ENCODE measurements at places on chromosomes 3 and 15.

GRCh38 chr3:32700244-32700643 lies 15.3 kb downstream of the CNOT10 start:
- no peak for DNase-seq

- DNase-seq, result no peak
Measured at GRCh38 chr15:90336705-90337141, 15.4 kb upstream of the ZNF774 start.

- DNase-seq, result no peak
Measured at GRCh38 chr3:126664591-126665214, 9.8 kb upstream of the TXNRD3 start.

GRCh38 chr15:35698331-35698730 lies 152.4 kb upstream of the DPH6 start:
- DNase-seq, result no peak

- no peak for DNase-seq
Measured at GRCh38 chr3:50264383-50264963, 4.5 kb upstream of the SEMA3B start.

DNA sequence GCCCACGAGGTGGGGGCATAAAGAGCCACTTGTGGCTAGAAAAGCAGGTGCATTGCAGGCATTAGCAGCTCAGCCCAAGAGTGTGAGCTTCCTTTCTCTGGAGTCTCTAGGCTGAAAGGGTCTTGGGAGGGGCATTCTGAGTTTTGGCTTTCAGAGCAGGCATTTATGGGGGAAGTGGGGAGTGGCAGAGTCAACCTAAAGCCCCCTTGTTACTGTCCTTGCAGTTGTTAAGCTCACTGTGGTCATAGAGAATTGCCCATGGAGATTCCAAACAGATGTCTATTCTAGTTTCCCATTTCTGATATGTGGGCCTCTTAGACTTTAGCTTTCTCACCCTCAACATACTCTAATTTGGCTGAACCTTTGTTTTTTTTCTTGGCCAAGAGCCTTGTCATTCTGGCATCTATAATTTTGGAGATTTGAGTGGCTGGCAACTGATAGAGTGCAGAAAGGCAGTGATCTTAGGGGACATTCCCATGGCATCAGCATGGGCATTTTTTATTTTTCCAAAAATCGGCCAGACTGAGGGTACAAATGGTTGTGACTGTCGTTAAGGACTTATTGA lies 217.9 kb downstream of the THSD4 start:
- no peak for DNase-seq

DNA sequence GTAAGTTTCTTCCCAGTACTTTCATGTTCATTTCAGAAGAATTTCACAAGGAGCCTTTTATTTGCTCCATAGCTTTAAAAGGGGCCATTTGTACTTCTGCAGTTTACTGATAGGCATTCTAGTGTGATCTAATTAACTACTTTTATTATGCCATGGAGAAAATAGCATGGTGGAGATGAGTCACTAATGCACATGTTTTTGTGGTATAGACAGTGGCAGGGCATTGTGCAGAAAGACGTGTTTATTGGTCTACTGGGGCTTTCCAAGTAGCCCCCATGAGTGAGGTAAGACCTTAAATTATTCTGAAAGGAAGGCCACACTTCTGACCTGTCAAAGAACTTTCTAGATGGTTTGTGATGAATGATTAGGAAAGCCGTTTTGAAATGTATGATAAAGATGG lies 810.0 kb upstream of the NR2F2 start:
- DNase-seq, result no peak

DNA sequence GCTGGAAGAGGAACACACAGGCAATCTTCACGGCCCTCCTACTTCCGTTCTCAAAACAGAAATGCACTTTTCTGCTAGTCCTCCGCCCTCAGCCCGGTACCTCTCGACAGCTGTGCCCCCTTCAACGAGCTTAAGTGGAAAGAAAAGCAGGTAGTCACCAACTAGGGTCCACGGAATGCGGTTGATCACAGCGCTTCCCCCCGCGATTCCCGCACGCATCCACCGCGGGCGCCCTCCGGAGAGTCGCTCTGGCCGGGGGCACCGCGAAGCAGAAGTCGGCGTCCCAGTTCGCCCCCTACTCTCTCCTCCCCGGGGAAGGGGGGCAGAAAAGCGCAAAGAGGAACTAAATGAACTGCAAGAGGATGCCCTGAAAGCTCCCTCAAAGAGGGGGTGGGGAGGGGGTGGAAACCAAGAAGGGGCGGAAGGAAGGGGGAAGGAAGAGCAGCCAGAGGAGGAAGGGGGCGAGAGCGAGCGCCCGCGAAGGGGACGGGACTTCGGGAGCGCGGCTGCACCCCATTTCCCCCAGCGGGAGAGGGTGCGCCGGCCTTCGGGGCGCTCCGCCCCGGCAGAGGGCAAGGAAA lies 738 bp downstream of the ACAP2 start:
- peak; percentile 35 for DNase-seq

DNA sequence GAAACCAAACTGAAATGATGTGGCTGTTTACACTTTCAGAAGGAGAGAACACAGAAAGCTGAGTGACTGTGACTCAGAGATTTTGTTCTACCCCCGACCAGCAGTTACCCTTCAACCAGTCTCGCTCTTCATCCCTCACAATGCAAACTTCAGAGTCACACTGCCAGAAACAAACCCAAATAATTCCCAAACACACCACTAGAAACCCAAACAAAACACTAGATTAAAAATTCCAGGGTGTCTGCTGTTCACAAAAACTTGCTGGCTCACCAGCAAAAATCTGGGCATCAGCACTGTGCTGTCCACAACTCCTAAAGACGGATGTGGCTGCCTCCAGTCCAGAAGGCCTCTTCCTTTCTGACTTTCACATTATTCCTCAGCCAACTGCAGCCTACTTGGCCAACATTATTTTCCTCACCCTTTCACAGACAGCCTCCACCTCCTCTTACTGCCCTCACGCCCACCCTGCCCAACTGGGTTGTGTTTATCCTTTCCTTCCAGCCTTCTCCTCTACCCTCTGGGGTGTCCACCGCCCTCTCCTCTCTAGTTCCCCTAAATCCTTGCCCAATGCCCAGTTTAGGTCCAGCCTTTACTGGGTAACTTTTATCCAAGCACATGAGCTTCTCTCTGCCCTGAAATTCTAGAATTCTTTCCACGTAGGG lies 71.4 kb downstream of the MECOM start:
- no peak for DNase-seq

DNA sequence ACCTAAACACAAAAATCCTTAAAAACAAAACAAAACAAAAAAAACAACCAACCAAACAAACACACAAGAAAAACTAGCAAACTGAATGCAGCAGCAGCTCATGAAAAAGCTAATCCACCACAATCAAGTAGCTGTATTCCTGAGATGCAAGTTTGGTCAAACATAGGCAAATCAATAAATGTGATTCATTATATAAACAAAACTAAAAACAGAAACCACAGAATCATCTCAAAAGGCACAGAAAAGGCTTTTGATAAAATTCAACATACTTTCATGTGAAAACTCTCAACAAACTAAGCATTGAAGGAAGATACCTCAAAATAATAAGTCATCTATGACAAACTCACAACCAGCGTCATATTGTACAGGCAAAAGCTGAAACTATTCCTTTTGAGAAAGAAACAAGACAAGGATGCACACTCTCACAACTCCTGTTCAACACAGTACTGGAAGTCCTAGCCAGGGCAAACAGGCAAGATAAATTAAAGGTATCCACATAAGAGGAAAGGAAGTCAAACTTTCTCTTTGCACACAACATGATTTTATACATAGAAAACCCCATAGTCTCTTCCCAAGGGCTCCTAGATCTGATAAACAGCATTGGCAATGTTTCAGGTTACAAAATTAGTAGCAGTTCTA lies 495.1 kb upstream of the SGO1 start:
- no peak for DNase-seq

DNA sequence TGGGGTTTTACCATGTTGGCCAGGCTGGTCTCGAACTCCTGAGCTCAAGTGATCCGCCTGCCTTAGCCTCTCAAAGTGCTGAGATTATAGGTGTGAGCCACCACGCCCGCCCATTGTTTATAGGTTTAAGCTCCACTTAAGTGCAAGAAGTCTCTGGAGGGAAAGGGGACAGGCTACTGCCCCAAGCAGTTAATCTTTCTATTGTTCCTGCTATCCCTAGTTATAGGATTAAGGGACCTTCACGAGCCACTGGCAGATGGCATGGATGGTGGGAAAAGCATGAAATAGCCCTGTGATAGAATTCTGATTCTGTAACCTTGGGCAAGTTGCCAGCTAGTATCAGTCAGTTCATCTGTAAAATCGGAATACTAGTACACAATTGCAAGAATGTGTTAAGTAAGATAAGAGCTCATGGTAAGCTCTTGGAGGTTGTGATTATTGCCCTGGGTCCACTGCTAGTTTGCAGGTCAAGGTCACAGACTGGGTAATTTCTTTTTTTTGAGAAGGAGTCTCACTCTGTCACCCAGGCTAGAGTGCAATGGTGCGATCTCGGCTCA lies 5.3 kb upstream of the RBPMS2 start:
- no peak for DNase-seq

All from activated effector memory CD4-positive, alpha-beta T cell treated with Interleukin-2 at 50 U/mL for 16 hours (primary cell).